Right lung (tissue), 10 donors: ENCODE measurements at places on chromosomes 11 and 22.

- no peak for DNase-seq
Measured at GRCh38 chr11:13663631-13664071, 4.8 kb upstream of the FAR1 start.

DNA sequence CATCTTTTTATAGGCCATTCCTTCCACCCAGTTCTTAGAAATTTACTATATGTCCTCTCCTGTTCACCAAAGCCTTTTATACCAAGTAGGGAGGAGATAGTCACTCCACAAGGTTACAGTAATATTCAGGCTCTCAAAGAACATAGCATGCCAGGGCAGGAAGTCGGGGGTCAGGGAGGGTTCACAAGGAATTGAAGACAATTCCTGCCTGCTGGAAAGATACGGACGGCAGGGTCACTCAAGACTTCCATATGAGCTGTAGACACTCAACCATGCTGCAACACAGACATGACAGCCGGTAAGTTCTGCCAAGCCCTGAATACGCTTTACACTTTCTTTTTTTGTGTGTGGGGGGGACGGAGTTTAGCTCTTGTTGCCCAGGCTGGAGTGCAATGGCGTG, 700 bp downstream of the C22orf31 start:
- no peak for DNase-seq

DNA sequence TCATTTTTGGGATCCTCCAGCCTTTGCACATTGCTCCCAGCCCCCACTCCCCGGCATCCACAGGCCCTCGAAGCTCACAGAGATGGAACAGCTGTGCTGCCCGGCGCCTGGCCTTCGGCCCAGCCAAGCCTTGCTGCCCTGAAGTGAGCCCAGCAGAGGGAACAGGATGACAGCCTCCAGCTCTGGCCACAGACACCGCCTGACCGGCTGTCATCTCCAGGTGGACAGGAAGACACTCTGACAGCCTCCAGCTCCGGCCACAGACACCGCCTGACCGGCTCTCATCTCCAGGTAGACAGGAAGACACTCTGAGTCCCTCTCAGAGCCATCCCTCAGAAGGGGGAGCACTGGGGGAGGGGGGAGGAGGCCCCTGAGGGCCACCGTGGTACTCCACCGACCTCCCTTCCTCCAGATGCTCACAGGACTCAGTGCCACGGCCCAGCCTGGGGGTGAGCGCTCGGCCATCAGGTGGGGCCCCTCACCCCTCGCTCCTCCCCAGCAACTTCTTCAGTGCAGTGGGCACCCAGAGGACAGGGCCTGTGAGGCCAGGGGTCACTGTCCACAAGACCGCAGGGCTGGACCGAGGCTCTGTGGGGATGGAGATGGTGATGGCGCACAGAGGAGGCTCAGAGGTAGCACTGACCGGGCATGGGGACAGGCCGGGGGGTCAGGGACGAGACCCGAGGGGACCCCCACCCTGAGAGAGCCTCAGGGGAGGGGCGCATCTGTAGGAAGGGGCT, 58.6 kb downstream of the BRD1 start:
- DNase-seq: peak; percentile 61

DNA sequence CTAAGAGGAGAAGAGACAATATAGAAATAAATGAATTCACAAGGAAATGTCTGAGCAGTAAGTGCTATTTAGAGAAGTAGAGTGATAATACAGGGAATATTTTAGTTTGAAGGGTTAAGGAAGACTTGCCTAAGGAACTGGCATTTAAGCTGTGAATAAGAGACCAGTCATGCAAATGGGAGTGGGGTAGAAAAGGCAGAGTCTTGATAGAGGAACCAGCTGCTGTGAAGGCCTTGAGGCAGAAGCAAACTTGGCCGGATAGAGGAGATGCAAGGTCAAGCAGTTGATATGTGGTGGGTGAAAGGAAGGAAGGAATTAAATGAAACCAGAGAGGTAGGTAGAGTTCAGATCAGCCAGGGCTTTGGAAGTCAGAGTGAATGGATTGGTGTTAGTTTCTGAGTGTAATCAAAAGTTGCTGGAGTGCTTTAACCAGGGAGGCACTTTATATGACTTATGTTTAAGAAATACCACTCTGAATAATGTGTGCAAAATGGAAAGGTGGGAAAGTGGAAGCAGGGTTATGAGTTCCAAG, 198.4 kb upstream of the SESN3 start:
- DNase-seq: no peak

- DNase-seq: no peak
Measured at GRCh38 chr11:45684440-45684839, 19.0 kb upstream of the CHST1 start.

GRCh38 chr22:35403356-35403755, 3.4 kb downstream of the MCM5 start:
- no peak for DNase-seq

DNA sequence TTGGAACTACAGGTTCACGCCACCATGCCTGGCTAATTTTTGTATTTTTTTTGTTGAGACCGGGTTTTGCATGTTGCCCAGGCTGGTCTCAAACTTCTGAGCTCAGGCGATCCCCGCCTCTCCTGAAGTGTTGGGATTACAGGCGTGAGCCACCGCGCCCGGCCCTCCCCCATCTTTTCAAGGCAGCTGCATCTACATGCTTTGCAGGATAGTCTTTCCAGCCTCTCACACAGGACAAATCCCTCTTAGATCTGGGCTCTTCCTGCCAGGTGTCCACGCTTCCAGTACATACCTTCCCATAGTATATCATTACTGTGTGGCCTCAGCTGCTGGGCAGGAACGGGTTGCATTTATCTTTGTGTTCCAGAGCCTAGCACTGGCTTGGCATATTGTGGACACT, 49.7 kb downstream of the C11orf96 start:
- DNase-seq: no peak

DNA sequence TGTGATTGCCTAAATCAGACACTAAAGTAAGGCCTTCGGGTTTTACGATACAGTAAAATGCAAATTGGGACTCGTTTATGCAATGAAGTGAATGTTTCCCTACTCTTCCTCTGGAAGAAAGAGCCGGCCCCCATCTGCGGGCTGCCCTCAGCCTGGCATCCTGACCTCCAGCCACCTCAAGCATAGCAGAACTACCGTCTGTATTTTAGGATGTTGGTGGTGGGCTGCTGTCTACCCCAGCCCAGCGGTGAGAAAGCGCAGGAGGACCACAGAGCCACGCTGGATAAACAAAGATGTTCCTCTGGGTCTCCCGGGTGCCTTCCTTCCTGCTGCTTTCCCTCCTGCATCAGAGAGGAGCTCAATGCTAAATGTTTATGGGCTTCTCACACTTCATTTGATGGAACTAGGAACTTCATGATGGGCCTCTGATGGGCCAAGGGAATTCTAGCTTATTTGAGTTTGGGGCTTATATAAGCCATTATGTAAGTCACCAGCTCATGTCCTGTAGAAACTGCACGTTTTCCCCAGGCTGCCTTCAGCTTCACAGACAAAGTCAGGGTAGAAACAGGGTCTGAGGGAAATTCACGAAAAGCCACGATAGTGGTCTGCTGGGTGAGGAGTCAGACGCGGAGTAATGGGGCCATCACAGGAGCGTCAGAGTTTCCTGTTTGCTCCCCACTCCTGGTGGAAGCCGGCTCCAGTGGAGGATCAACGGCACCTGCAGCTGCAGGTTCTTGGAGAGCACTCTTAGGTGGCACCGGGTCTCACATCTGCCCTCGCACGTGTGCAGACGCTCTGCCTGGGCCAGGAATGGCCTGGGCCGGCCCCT, 287.4 kb downstream of the BRD1 start:
- no peak for DNase-seq

DNA sequence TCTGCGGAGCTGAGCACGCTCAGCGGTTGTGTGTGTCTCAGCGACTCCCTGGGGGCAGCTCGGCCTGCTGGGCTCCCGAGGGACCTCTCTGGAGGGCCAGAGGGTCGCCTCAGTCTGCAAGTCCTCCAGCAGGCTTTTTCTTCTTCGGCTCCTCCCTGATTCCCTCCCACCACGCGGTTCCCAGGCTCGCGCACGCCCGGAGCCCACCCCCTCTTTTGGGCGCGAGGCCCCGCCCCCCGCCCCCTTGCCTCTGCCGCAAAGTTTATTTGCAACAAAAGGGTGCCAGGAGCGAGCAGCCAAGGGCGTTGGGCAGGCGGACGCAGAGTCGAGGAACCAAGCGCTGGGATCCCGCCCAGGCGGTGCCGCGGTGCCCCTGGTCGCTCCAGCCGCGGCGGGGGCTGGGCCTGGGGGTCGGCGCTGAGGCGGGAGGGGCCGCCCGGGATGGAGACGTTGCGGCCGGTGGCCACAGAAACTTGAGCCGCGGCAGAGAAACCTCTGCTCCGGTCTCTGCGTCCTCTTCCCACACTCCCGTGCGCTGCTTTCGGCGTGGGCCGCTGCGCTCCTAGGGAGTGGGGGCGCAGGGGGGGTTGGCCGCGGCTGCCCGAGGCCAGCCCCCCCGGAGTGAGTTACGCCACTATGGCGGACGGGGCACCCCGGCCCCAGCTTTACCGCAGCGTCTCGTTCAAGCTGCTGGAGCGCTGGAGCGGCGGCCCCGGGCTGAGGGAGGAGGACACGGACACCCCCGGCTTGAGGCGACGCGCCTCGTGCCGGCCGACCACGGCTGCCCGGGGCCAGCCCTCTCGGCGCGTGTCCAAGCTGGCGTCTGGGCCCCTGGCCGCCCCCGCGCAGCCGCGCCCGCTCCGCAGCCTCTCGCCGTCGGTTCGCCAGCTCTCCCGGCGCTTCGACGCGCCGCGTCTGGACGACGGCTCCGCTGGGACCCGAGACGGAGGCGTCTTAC, at the start of gene ARHGEF17:
TSS of gene ARHGEF17 (plus strand) at position 274 of the 958 bp plus-strand sequence. CDS start at position 637, 363 bp downstream.
- peak; percentile 92 for DNase-seq

DNA sequence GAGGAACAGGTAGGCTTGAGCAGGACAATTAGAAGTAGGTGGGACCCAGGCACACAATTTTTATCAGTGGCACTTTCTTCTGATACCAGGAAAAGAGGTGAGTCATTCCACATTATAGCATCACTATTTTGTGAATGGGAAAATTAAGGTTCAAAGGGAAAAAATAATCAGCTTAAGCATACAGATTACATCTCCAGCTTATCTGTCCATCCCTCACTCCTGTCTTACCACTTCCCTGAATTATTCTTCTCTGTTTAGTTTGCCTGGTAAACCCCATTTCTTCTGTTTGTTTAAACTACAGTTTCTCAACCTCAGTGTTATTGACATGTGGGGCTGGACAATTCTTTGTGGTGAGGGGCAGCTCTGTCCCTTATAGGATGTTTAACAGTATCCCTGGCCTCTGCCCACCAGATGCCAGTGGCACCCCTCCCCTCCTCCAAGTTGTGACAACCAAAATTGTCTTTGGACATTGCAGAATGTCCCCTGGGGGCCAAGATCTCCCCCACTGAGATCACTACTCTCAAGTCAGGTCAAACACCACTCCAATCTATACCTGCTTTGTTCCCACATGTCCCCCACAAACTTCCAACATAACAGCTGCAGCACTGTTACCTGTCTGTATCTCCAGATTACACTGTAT, 8.5 kb upstream of the XBP1 start:
- no peak for DNase-seq

GRCh38 chr22:27761665-27762064, 39.9 kb downstream of the MN1 start:
- no peak for DNase-seq

DNA sequence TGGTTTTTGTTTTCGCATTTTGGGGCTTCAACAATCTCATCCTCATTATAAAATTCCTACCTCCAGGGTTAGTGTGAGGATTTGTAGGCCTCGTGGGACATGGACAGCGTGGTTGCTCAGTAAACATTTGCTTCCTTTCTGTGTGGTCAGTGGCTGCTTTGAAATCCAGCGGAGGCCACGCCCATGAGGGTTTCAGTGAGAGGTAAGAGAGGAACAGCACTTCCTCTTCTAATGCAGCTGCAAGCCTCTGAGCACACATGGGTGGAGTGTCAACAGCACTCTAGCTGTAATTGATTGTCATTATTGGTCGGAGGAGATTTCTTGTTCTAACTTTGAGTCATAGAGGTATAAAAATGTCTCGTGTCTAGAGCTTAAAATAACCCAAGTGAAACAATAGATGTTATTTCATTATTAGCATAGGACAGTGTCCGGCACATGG, 6.0 kb upstream of the ARHGAP42 start:
- no peak for DNase-seq

DNA sequence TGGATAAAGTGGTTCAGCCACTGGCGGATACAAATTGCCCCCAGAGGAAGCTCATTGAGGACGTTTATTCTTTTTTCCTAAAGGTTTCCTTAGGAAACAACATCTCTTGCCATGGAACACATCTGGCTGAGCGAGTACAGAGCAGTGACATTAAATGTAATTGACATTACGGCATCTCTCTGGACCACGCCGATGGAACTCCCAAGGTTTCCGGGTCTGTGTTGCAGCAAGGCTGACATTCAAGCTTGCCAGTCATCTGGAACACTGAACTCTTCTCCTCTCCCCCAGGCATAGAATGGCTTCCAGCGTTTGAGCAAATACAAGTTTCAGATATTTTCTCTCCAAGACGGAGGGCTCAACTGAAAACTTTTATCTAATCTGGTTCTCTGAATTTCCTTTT, 42.1 kb downstream of the CLMP start:
- no peak for DNase-seq
